Astrocyte of the cerebellum (primary cell): ENCODE measurements at places on chromosomes 2 and 18.

DNA sequence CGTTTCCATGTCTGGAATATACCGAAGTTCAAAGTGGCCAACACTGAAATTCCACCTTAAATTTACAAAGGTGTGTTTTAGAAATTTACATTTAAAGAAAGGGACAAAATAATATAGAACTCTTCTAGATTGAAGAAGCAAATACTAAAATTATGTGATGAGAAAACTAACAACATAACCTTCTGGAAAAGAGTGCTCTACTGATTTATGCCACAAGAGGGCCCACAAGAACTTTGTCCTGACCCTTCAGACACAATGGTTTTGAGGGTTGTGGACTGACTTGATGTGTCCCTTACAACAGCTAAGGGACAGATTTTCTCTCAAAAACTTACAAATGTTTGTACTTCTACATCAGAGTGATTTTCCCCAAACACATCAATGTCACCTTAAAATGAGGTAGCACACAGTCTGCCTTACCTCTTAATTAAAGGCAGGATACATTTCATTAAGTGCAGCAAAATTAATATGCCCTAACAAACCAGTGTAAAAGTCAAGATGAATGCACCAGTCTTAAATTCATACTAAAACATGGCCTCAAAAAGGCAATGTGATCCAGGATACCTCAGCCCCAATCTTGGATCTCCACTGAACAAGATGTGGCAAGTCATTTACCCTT lies 36.2 kb downstream of the EIF2AK3 start:
- peak; percentile 36 for DNase-seq

- peak; percentile 100 for DNase-seq
Observed at GRCh38 chr2:133755480-133756300, 187.4 kb upstream of the NCKAP5 start.

DNA sequence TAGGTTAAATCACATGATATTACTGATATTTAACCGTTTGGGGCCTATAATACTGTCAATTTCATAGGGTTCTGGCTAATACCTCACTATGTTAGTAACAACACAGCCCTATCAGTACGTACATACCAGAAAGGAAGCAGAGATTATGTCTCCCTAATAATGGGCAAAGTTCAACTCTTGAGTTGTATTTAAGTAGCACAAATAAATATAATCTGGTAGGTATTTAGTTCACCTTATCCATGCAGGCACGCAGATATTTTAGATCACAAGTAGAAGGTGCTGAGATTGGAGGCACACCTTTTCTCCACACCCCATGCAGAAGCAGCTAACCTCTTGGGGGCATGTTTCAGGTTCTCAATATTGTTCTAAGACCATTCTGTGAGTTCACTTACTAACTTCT lies 118.9 kb downstream of the IRS1 start:
- no peak for DNase-seq

- DNase-seq: no peak
Observed at GRCh38 chr2:46486436-46486835, 7.1 kb downstream of the TMEM247 start.
